ENCODE measurements at places on chromosomes 12 and 14.

GRCh38 chr12:20232931-20233675 is 135.2 kb upstream of the PDE3A start:
- DNase-seq = no peak

GRCh38 chr14:100838493-100839314 is 12.8 kb downstream of the MEG3 start:
- DNase-seq = no peak

GRCh38 chr12:111186347-111186746 is 182.5 kb downstream of the PHETA1 start:
- no peak for DNase-seq

DNA sequence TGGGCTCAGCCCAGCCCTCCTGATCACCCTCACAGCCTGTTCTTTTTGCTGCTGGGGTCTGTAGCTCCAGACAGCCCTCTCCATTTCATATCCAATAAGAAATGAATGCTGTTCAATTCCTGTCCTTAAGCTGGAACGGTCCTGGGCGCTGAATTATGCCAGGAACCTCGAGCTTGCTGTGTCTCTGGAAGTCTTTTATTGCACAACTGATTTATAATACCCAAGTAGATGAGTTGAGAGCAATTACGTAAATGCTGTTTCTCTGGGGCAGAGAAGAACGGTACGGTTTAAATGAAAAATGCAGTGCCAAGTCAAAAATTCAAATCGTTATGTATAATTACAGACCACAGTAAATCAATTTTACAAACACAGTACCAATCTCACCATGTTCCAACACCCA is 161.0 kb downstream of the SAMD4A start:
- no peak for DNase-seq

- DNase-seq = no peak
Measured at GRCh38 chr14:76191297-76191696, 39.6 kb downstream of the GPATCH2L start.

- no peak for DNase-seq
Measured at GRCh38 chr12:26826437-26826836, 6.6 kb downstream of the ITPR2 start.

GRCh38 chr12:71158361-71158882 is 623 bp upstream of the TSPAN8 start:
- no peak for DNase-seq

DNA sequence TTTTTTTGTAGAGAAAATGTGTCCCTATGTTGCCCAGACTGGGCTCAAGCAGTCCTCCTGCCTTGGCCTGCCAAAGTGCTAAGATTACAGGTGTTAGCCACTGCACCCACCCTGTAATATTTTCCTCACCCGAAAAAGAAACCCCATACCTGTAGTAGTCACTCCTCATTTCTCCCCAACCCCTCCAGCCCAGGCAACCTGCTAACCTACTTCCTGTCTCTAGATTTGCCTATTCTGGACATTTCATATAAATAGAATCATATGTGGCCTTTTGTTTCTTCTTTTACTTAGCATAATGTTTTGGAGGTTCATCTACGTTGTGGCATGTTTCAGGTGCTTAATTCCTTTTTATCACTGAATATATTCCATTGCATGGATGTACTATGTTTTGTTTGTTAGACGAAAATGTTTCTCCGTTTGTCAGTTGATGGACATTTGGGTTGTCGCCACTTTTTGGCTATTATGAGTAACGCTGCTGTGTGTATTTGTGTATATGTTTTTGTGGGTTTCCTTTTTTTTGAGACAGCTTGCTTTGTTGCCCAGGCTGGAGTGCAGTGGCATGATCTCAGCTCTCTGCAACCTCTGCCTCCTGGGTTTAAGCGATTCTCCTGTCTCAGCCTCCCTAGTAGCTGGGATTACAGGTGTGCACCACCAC is 6.2 kb downstream of the ANKRD13A start:
- no peak for DNase-seq

GRCh38 chr12:121989276-121990113 is 32.2 kb upstream of the BCL7A start:
- DNase-seq = no peak

- DNase-seq = no peak
Measured at GRCh38 chr12:7110661-7111060, 1.6 kb upstream of the C1RL start.

GRCh38 chr12:97312570-97313135 is 150.0 kb upstream of the RMST start:
- DNase-seq = no peak

- DNase-seq = no peak
Measured at GRCh38 chr14:72169521-72169920, 237.3 kb downstream of the RGS6 start.

DNA sequence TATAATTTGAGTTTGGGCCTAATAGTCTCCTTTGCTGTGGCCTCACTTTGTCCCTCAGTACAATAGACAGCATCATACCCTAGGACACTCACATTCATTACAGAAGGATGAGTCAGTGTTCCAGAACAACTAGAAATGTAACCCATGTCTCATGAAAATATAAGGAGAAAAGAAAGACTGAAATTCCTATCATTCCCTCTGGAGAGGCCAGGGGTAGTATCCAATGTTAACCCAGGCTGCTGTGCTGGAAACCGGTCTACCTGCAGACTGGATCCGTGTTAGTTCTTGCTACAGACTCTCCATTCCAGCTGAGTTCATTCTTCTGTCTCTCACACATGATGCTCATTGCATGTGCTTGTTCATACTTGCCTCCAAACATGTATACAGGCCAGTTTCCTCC is 75.8 kb upstream of the HOXC13 start:
- DNase-seq = no peak

GRCh38 chr14:75941030-75941429 is 40.8 kb downstream of the TGFB3 start:
- DNase-seq = no peak

- no peak for DNase-seq
Measured at GRCh38 chr12:57385586-57385985, 45.3 kb downstream of the R3HDM2 start.

- DNase-seq = no peak
Measured at GRCh38 chr14:65193916-65194590, 91.7 kb upstream of the MAX start.

- no peak for DNase-seq
Measured at GRCh38 chr14:44995770-44996294, 33.8 kb downstream of the TOGARAM1 start.

- no peak for DNase-seq
Measured at GRCh38 chr12:42607584-42608058, 18.1 kb upstream of the PRICKLE1 start.

DNA sequence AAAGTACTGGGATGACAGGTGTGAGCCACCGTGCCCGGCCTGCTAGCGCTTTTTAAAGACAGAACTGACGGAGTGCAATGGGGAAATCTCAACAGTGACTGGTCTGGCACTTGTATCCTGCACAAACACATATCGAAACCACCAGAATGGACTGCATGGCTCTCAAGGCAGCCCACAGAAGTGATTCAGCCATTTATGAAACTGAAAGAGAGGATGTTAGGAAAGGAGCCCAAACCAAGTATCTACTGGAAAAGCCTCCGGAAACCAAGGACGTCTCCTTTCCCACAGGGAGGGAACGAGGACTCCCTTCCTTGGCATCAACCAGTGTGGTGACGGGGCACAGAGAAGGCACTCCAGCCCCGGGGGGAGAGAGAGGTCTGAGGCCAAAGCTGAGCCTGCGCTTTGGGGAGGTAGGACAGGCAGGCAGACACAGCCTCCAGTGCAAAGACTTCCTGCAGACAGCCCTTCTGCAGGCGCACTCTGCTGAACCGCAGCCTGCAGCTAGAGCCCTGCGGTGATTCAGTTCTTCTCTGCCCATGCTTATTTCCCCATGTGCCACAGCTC is 16.5 kb downstream of the SLC15A4 start:
- DNase-seq = no peak

DNA sequence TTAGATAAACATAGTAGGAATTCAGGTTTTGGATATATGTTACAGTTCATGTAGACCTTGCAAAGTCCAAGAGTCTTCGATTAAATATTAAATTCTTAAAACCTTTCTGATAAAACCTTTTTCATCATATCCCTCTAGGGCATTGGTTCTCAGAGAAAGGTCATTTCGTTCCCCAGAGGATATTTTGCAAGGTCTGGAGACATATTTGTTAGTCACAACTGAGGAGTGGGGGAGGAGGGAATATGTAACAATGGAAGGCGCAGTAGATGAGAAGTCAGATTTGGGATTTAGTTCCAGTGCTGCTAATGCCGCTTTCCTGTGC is 5.3 kb downstream of the TMEM253 start:
- no peak for DNase-seq

- no peak for DNase-seq
Measured at GRCh38 chr14:57161583-57162234, 107.0 kb downstream of the EXOC5 start.

DNA sequence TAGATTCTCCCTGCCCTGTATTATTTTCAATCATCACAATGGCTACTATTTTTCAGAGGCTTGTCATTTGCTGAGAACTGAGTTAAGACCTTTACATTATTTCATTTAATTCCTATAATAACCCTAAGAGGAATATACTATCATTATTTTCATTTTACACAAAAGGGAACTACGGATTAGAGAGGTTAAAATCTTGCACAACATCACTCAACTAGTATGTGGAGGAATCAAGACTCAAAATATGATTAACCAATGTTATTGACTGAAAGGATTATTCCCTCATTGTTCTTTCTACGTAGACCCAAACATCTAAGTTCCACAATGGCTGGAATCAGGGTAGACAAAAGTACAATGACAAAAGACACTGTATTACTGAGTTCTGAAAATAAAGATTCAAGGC is 45.0 kb downstream of the GPR65 start:
- no peak for DNase-seq

DNA sequence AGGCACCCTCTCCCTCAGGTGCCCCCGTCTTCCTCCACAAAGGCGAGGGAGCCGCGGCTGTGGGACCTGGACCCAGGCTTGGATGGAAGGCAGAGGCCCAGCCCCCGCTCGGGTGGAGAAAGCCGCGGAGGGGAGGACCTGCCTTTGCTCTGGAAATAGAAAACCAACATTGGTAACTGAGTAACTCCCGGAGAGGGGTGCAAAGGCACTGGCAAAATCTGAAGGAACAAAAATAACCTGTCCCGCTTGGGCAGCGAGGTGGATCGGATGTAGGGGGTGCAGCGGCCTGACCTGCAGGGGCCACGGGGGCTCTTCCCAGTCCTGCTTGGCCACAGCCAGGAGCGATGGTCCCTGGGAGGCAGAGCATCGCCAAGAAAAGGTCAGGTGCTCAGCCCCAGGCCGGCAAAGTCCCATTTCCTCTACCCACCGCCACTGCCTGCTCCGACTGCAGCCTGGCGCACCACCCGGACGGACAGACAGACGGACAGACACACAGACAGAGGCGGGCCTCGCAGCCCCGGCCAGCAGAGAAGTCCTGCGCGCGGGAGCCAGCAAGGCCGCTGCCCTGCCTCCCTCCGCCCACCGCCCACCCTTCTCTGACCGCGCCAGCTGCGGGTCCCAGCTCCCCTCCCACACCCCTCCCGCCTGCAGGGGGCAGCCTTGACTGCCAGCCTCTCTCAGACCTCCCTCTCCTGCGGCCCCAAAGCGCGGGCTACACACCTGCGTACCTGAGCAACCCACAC is 21.4 kb upstream of the TMEM106C start:
- no peak for DNase-seq

DNA sequence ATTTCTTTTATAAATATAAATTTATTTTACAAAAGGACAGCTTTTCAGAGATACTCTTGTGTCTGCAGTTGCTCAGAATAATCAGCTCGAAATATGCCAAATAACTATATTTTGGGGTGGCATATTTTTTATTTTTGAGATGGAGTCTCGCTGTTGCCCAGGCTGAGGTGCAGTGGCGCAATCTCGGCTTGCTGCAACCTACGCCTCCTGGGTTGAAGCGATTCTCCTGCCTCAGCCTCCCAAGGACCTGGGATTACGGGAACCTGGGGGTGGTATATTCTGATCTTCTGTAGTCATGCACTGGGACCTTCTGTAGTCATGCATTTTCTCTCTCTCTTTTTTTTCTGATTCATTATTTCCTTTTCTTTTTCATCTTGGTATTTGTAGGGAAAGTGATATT is 135.0 kb upstream of the AMIGO2 start:
- no peak for DNase-seq

GRCh38 chr14:26765768-26766520 is 168.1 kb upstream of the NOVA1 start:
- DNase-seq = no peak

GRCh38 chr12:47650469-47650868 is 55.4 kb downstream of the RPAP3 start:
- no peak for DNase-seq

- no peak for DNase-seq
Measured at GRCh38 chr14:90429754-90430153, 32.9 kb downstream of the CALM1 start.

DNA sequence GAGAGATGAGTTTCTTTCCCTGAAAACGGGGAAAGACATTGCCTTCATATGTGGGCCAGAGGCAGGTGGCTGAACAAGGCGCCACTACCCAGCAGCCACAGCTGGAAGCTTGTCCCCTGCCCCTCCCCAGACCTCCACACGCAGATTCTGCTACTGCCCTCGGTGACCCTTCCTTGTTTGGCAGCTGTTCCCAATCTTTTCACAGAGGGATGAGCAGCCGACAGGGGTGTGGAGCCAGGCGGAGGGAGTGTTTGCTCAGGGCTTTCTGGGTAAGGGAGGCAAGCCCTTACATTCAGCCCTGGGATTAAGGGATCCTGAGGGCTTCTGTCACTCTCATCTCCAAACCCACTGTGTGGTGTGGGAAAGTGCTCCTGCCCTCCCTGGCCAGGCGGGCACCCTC is 4.5 kb upstream of the KRT4 start:
- no peak for DNase-seq

DNA sequence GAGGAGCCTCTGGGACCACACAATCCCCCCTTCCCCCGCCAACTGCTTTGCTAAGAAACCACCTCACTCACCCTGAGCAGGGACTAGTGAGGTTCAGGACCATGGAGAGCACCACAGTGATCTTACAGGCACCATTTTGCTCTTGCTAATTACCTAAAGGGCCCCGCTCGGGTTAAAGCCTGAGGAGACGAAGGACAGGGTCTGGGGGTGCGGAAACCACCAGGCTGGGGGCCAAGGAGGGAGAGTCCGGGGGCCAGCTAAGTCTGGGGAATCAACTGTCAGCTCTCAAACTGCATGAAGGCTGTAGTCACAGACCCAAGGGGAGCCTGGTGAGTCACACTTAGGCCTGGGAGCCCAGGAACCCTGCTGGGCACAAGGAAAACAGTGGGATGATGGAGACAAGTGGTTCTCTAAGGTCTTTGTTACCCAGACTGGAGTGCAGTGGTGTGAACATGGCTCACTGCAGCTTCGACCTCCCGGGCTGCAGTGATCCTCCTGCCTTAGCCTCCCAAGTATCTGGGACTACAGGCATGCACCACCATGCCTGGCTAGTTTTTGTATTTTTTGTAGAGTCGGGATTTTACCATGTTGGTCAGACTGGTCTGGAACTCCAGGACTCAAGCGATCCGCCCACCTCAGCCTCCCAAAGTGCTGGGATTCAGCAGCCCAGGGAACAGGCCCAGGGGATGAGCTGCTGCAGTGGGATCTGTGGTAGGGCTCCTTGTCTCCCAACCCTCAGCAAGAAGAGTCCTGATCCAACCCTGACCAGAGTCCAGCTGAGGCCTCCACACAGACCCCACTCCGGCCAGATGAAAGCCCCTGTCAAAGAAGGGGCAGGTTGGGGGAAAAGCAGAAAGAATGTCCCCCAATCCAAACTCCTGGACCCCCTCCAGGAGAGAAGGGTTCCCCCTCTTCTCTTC is 98.8 kb downstream of the CALM1 start:
- no peak for DNase-seq

Data from SW 1271 (cell line).